ENCODE measurements at places on chromosomes 2 and 18.

DNA sequence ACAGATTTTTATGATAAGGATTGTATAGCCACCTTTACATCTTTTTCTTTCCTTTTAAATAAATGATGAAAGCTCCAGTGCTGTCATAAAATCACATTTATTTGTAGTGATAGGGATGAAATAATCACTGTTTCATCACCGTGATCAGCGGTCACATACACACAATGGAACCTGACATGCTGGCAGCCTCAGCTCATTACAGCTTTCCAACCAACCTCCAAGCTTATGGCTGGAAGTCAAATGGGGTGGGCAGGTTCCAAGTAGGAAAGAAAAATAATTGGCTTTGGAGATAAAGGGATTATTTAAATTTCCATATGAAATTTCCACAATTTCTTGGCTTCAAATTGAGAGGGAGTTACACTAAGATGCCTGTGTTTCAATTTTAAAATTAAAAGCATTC is 251.3 kb downstream of the PLCL1 start:
- no peak for DNase-seq

GRCh38 chr2:195658541-195658890 is 1.5 kb downstream of the SLC39A10 start:
- DNase-seq, result no peak

GRCh38 chr2:42874949-42875801 is 82.8 kb upstream of the HAAO start:
- DNase-seq, result no peak

DNA sequence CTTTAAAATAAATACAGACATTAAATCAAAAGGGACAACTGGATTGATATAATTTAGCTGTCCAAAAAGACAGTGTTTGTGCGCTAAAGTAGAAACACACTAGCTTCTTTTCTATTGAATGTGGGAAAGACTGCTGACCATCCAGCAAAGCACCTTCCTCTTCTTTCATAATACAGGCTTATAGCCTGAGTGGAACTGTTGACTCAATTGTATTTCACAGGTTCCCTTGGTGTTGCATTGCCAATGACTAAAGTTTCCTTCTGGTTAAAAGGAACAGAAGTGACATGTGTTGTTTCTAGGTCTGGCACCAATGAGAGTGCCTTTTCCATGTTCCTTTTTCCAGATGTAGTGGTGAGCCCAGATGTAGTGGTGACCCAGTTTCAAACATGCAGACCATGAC is 412.3 kb downstream of the RNF144A start:
- no peak for DNase-seq

DNA sequence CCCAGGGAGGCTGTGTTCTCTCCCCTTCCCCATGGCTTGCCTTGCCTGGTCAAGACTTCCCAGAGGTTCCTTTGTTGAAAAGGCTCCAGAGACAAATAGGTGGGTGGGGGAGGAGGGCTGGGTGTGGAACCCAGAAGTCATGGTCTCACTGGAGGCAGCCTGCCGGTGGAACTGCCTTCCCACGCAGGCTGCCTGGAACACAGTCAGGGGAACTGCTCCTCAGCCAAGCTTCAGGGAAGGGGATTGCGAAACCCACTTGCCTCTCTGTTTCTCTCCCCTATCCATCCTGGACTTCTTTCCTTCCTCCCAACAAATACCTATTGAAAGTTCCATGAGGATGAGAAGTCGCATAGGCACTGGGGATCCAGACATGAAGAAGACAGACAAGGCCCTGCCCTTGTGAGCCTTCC is 31.6 kb downstream of the MARCO start:
- DNase-seq, result no peak

GRCh38 chr2:38754506-38754905 is 3.3 kb upstream of the SRSF7 start:
- peak; percentile 34 for DNase-seq

GRCh38 chr2:222410534-222410933 is 13.8 kb upstream of the SGPP2 start:
- no peak for DNase-seq

GRCh38 chr2:107698861-107699260 is 127.8 kb upstream of the RGPD4 start:
- DNase-seq, result no peak

- no peak for DNase-seq
These were observed 34.7 kb downstream of the ST3GAL5 start for GRCh38 chr2:85854166-85854509.

DNA sequence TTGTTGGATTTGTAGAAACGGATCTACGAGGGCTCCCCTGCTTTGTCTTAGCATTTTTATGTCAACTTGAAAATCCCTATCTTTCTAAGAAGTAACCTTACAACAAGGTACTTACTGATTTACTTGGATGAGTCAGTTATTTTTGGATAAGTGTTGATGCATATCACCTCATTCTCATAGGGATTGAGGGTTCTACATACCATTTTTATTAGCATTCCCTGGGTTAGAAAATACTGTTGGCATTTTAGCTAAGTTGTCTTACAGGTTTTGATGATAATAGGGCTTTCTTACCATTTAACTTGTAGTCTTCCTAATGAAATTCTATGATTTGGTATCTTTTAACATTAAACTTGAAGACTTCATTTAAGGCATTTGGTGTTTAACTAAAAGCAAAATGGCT is 125.2 kb downstream of the UBE2E3 start:
- DNase-seq, result no peak

DNA sequence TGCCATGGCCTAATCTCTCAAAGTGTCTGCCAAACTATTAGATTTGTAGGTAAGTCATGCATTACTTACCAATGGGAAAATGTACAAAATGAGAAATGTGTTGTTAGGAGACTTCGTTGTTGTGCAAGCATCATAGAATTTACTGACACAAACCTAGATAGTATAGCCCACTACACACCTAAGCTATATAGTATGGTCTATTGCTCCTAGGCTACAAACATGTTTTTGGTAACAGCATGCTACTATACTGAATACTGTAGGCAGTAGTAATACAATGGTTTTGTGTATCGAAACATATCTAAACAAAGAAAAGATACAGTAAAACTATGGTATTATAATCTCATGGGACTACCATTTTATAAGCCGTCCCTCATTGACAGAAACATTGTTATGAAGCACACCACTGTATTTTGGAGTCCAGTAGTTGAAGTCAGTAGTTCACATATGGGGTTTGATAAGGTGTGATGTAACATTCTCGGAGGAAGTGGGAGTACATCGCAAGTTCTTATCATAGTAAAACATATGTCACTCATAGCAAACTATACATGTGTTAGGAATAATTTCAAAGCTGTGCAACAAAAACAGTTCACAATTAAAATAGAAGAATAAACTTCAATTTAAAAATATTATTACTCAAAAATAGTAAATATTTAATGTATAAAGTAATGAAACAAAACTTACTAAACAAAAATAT is 12.0 kb upstream of the GTF2A1L start:
- no peak for DNase-seq

GRCh38 chr2:134190807-134191203 is 63.1 kb upstream of the MGAT5 start:
- DNase-seq, result no peak

DNA sequence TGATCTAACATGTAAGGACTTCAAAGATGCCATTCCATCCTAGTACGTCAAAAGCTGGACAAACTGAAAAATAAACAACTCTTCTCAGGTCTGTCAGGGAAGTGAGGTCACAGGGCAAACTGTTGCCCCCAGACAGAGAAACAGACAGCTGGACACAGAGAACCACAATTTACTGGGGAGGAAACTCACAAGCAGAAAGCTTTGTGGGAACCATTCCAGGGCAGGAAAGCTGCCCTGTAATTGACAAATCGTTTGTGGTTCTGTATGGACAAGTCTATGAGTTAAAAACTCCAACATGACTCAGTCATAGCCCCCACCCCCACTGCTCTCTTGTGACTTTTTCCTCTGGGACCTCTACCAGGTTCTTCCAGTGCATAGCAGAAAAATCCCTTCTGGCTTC is 28.4 kb downstream of the MCEE start:
- no peak for DNase-seq

- DNase-seq, result no peak
These were observed 139.4 kb upstream of the GLI2 start for GRCh38 chr2:120596191-120596811.

DNA sequence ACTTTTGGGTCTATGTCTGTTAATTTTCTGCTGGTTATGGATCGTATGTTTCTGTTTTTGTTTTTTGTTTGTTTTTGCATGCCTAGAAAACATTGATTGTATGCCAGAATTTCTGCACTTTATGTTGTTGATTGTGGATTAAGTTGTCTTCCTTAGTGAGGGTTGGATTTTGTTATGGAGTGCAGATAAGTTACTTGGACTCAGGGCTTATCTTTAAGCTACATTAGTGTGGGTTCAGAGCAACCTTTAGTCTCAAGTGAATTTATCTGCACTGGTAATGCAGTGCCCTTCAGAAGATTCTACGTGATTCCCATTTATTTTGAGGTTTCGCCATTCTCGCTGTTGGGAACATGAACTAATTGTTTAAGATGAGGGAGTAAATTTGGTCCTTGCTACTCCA is 32.9 kb downstream of the UBR3 start:
- no peak for DNase-seq

DNA sequence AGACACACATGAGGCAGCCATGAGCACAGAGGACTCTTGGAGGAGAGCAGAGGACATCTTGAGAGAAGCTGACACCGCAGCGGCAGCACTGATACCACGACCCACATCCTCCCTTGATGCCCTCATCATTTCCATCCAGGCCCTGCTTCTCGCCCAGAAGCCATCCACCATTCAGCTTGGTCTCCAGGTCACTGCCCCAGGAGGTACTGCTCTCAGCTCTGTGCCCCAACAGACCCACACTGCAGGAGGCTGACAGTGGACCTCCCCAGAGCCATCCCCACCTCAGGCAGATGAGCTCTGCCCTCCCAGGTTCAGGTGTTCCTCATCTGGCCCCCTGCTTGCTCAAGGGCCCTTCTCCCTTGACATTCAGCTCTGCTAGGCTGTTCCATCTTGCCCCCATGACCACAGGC is 74.9 kb downstream of the ACKR3 start:
- no peak for DNase-seq

DNA sequence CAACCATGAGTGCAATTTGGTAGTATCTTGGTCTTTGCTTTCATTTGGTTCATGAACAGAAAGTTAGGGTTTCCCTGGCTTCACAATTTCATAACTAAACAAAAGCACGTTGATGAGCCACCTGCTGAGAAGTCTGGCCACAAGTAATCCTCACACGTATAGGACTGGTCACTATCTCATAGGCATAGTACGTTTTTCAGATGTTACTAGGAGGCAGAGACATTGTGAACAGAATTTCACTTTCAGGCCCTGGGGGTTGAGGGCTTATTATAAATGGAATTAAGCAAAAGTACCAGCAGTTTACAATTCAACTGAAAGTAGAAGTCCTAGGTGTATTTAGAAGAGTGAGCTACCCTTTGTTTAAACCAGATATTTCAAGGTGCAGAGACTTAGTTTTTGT is 277.1 kb downstream of the ALPK2 start:
- no peak for DNase-seq

DNA sequence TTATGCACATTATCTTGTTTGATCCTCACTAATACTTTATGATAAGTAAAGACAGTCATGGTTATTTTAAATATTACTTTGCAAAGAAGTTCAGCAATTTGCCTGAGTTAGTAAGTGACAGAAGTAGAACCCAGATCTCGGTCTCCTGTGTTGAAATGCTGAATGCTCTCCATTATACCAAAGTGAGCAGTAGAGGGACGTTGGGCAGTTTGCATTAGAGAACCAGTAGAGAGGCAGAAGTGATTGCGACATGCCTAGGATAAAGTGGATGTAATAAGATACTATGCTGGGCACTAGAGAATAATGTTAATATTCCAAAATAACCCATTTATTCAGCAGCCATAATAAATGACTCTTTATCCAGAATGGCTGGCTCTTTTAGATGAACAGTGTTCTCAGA is 201.0 kb downstream of the PMAIP1 start:
- no peak for DNase-seq

- no peak for DNase-seq
These were observed 304.3 kb upstream of the CNTNAP5 start for GRCh38 chr2:123720760-123721159.

DNA sequence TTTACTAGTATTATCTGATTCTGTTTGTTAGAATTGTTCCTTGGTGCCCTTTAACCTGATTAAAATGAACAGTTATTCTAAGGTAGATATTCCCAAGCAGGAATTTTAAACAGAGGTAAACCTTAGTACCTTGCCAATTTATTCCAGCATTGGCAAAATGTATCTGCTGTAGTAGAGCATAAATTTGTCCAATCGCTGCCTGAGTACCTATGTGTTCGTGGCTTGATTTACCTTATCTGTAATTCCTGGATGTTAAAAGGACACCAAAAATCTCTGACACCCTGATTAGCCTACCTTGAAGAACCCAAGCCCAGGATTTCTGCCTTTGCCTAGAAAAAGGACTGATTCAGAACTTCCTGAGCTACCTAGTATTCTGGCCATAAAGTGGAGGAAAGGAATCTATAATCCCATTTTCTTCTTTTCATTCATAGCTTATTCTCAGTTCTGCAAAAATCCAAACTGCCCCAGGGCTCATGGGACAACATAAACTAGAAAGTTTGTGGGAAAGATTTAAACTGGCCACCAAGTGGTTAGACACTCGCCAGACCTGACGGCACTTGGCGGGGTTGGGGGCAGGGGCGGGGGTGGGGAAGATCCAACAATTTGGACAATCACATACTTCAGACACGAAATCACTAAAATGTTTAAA is 16.2 kb upstream of the ZCCHC2 start:
- no peak for DNase-seq

DNA sequence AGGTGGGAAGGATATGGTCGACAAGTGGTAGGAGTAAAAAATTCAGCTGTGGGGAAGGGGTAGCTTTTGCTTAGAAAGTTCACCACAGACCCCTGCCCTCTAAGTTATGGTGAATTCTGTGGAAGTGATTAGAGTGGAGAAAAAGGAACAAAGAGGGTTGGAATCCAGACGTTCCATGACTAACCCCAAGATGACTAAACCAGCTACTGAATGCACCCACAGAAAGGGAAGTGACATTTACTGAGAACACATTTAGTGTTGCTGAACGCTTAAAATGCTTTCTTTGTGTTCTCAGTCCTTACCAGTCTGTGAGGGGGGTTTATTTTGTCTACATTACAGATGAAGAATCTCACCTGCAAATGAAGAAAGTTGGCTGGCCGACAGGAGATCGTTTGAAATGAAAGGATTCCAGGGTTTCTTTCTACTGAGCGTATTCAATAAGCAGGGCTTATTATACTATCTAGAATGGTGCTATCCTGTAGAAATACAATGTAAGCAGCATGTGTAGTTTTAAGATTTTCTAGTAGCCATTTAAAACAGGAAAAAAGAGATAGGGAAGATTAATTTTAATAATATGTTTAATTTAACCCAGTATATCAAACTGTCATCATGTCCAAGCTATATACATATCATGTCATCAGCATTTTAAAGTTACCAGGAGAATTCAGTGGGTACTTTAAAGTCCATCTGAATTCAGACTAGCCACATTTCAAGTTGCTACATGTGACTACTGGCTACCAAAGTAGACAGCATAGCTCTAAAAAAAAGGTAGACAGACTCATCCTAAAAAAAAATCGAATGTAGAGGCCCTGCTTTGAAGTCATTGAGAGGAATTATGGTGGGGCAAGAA is 60.1 kb downstream of the LIMS1 start:
- DNase-seq, result peak; percentile 56

GRCh38 chr2:74847070-74847858 is 13.3 kb downstream of the HK2 start:
- no peak for DNase-seq
